ENCODE measurements at places on chromosomes 7 and 10.

DNA sequence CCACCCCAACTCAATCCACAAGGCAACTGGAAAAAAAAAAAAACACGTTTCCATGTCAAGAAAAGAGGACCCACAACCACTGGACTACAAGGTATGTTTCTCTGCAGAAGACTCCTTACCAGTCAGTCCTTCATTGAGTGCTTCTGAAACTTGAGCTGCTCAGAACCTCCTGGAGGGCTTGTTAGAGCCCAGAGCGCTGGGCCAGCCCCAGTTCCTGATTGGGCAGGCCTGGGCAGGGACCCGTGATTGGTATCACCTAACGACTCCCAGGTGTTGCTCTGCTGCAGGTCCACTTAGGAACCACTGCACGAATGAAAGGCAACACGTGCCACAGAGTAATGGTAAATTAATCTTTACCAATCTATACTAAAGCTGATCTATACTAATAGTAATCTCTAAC, 473 bp upstream of the CCDC201 start:
- DNase-seq = no peak

DNA sequence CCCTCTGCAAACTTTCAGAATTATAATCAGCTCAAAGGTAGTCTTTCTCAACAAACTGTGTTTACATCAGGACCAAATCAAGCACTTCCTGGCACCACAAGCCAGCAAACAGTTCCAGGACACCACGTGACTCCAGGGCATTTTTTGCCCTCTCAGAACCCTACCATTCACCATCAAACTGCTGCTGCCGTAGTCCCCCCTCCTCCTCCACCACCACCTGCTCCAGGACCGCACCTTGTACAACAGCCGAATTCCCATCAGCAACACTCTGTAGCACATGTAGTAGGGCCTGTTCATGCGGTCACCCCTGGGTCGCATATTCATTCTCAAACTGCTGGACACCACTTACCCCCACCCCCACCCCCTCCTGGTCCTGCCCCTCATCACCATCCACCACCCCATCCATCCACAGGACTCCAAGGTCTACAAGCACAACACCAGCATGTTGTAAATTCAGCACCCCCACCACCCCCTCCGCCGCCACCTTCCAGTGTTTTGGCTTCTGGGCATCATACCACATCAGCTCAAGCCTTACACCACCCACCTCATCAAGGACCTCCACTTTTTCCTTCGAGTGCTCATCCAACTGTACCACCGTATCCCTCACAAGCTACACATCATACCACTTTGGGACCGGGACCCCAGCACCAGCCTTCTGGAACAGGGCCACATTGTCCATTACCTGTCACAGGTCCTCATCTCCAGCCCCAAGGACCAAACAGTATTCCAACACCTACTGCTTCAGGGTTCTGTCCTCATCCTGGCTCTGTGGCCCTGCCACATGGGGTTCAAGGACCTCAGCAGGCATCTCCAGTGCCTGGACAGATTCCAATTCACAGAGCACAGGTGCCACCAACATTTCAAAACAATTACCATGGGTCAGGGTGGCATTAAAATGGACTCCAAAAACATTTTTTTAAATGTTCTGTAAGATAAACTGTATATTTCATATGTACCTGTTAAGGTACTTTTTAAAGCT, 98.7 kb downstream of the KMT2E start:
- no peak for DNase-seq

DNA sequence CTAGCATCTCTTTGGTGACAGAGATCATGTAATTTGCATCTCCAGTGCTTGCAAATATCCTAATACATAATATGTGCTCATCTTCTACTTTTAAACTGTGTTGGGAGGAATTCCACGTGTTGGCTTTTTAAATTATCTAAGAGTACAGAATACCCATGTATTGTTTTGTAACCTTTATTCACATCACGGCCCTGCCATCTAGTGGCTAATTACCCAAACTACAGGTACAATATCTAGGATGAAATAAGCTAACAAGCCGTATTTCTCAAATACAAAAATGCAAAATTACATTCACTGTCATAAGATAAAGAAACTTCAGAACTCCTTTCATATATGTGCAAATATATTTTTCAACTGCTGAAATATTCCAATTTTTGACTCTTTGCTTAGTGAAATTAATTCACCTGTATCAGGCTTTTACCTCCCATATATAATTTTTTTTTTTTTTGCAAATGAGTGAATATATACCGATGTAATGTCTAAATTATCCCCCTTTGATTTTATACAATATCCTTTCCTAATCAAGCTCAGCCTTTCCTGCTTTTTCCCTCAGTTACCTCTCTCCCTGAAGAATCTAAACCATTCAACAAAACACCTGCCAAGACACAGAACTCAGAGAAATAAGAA, 30.3 kb upstream of the LSM8 start:
- DNase-seq = no peak

DNA sequence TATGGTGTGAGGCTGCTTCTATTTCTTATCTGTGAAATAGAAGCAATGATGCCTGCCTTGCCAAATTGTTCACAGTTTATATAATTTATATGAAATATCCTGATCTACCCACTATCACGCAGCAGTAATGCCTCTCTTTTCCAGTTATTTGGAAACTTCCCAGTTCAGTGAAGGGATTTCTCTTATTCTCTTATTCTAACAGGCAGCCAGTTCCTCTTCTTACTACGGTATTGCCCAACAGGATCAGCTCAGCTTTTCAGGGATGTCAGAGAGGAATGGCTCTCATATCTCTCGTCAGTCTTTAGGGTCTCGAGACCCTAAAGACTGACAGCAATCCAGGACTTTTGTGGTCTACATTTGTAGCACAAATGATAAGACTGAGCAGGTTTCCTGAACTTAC, 215.6 kb downstream of the CREB5 start:
- no peak for DNase-seq

DNA sequence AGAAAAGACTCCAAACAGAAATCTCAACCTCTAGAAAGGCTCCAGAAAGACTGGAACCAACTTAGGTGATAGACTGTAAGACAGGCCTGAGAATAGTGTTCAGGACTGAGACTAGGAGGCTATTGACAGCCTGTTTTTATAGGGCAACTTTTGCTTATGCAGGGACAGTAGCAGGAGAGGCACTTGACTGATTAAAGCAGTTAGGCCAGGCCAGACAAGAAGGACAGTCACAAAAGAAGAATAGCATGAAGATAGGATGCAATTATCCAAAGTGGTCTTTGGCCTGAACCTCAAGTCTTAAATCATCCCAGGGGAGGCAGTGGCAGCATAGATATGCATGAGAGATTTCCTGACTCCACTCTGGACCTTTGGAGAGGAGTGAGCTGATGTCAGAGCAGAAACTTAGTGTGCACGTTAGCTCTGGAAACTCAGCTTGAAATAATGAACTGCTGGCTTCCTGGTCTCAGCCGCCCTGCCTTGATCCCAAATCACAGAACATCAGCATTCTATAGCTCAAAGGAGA, 290.6 kb downstream of the SORCS3 start:
- no peak for DNase-seq

- DNase-seq = no peak
Observed at GRCh38 chr7:98862716-98863420, 6.9 kb downstream of the TMEM130 start.

- no peak for DNase-seq
Observed at GRCh38 chr10:71045936-71046335, 157.6 kb upstream of the PCBD1 start.

DNA sequence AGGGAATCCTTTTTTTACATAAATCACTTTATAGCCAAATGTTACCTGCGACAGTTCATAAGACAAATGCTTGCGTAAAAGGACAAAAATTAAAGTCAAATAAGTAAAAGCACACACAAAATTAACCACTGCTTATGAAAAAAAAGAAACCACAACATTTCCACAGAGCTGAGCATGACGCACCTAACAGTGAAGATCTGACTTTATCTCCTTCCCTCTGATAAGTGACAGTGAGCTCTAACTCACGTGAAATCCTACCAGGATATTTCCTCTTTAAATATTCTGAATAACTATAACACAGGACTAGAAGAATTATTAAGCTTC, 225.5 kb downstream of the SFMBT2 start:
- no peak for DNase-seq

DNA sequence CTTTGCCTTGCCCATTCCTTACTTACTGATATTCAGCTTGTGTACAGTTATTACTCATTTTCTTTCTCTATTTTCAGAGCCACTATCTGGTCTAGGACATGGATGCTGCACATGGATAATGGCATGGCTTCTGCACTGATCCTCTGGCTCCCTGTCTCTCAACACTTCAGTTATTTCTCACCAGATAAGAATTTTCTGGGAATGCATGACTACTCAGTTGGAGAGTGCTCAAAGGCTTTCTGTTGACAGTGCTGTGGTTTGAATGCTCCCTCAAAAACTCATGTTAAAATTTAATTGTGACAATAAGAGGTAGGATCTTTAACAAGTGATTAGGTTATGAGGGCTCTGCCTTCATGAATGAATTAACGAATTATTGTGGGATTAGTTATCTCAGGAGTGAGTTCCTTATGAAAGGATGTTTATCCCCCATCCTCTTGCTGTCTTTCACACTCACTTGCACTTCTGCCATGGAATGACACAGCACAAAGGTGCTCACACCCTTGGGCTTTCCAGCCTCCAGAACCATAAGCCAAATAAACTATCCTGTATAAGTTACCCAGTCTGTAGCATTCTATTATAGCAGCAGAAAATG, 16.1 kb upstream of the PIK3CG start:
- no peak for DNase-seq

- no peak for DNase-seq
Observed at GRCh38 chr7:14229047-14229446, 239.6 kb upstream of the ETV1 start.

GRCh38 chr7:95684037-95684436, 87.7 kb upstream of the PDK4 start:
- DNase-seq = no peak

DNA sequence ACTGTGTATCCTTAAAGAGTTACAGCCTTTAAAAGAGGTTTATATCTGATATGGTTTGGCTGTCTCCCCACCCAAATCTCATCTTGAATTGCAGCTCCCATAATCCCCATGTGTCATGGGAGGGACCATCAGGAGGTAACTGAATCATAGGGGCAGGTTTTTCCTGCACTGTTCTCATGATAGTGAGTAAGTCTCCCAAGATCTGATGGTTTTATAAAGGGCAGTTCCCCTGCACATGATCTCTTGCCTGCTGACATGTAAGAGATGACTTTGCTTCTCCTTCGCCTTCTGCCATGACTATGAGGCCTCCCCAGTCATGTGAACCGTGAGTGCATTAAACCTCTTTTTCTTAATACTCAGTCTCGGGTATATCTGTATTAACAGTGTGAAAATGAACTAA, 9.7 kb downstream of the RTKN2 start:
- no peak for DNase-seq

Data from nucleus accumbens (tissue), 56 donors.